ENCODE measurements at places on chromosomes 1 and 21.

DNA sequence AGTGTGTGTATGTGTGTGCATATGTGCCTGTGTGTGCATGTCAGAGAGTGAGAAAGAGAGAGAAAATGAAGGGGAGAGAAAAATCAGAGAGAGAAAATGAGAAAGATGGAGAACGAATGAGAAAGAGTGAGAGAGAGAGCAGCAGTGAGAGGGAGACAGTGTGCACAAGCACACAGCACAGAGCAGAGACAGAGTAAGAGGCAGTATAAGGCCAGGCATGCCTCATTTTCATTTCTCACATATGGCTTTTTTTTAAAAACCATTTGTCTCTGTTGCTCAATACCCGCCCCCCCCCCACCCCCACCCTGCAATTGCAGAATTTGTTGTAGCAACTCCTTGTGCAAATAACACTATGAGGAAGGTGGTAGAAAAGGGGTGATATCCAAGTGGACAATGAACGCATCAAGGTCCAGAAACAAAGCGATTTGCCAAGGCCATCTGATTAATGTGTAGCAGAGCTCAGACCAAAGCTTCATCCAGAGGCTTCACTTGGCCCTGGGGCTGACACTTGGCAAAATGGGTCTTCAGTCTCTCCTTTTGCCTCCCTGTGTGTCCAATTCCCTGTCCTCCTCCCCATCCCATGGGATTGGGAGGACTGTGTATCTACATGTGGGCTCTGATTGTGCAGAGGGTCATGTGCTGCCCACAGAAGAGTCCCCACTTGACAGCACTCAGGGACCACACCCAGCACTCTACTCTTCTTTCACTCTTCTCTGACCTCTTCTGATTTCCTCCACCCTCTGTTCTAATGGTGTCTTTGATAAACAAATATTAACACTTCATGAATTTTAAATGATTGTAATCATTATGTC, 38.9 kb upstream of the HSD3B1 start:
- DNase-seq: no peak

DNA sequence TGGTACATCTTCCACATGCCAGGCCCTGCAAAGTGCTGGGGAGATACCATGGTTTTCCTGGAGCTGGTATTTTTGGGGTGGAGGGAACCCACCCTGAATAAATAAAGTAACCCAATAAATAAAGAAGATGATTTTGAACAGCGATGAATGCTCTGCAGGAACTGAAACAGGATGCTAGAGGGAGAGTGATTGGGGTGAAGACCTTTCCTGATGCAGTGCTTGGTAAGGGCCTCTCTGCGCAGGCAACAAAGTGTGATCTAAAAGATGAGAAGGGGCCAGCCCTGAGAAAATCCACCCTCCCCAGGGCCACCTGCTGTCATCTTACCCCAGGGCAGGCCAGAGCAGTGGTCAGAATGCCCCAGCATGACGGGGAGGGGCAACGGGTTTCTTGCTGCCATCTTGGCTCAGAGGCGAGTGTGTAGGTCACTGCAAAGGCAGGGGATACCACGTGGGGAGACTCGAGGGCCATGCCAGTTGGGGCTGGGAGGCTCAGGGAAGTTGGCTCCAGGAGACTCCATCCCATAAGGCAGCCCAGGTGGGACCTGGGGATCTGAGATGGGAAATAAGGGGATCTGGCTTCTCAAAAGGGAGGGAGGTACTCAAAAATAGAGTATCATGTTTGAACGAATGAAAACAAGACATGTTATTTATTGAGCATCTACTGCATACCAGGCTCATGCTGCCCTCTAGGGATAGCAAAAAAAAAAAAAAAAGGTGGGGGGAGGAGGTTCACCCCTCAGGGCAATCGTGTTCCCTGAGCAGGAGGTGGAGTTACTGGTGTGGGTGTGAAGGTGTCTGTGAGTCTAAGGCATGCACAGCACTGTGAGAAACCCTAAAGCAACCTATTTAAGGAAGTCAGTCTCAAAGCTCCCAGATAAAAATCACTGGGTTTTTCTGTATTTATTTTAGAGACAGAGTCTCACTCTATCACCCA, 2.8 kb downstream of the SRARP start:
- no peak for DNase-seq

- no peak for DNase-seq
These were observed 70.4 kb upstream of the ADAM30 start for GRCh38 chr1:119966681-119967080.

GRCh38 chr1:67771749-67772148, 61.5 kb downstream of the GNG12 start:
- no peak for DNase-seq

DNA sequence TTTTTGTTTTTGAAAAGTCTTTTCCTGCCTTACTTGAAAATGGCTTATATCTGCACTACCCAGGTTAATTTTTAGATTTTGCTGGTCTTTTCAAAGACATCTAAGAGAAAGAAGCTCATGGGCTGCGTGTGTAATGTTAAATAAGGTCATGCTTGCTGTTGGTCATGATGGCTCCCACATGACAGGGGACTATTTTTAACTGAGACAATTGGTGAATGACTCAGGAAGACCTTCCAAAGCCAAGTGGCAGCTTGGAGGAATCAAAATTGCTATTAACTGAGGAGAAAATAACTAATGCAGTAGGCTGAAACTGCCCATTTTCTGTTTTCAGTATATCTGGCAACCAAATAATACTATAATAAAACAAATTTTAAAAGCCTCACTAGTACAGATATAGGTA, 117.1 kb upstream of the SPAG17 start:
- DNase-seq: no peak

DNA sequence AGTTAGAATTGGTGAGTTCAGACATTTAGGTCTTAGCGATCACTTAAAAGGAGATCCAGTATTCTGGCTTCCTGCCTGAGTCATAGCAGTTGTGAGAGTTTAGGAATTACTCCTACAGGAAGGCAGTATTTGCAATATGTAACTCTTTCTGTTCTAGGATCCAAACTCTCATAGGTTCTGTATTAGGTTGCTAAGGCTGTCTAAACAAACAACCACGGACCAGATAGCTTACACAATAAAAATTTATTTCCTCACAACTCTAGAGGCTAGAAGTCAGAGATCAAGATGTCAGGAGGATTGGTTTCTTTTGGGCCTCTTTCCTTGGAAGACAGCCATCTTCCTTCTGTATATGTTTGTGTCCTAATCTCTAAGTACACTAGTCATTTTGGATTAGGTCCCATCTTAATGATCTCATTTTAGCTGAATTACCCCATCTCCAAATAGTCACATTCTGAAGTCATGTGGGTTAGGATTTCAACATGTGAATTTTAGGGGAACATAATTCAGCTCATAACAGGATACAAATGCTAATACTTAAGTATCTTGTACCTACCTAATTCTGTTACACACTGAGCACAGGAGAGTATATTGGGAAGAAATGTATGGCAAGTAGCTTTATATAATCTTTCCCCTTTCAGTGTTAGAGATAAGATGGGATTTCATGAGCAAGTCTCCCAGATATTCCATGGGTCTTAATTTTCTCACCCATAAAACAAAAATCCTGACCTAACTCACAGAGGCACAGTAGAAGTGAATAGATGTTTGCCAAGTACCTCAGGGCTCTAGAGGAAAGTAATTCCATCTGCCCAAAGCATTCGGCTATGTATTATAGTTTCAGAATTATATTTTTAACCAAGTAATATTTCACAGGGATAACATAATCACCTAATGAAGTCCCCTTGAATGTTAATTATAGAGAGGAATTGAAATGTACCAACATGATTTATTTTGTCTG, 144.4 kb downstream of the PTBP2 start:
- DNase-seq: peak; percentile 86
